ENCODE measurements at places on chromosomes 13 and 19. TPM values are rescaled to one million over a fixed set of nuclear protein-coding genes. Genes with fewer than 3 reads are reported as not detected.

The C19orf85 gene
- total RNA-seq, result not detected

The RYR1 gene
- total RNA-seq, result 6.7 TPM

The ZNF729 gene
- not detected for total RNA-seq

The CBLC gene
- total RNA-seq, result not detected

The LDLR gene
- total RNA-seq, result 45.6 TPM

DNA sequence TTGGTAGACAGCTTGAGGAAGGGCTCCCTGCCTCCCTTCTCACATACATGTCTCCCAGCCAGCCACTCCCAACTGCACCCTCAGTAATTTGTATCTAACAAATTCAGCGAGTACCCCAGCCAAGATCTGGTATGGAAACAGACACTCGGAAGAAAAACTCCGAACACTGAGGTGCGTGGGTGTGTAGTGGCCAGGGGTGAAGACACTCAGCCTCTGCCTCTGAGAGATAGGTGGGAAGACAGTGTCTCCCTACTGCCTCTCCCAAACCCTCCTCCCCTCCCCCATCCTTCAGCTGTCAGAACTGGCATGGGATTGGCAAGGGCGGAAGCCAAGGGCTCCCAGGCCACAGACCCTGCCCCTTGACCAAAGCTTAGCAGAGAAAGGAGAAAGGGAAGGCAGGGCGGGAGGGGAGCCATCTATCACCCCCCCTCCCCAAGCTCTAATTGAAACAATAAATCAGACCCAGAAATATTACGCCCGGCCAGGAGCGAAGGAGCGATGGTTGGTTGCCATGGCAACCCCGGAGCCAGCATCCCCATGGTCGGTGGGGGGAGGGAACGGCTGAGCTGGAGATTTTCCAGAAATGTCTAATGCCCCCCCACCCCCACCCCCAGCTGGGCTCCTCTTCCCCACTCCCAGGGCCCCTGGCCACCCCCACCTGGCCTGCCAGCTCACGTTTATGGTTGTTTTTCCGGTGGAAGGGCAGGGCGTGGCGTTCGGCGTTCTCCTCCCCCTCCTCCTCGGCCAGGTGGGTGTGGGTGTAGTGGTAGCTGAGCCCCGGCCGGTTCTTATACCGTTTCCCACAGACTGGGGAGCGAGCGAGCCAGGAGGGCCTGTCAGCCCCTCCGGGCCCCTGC, 7.0 kb downstream of the DPF1 start:
- H3K27me3 ChIP-seq, result no peaks in the 10 kb centered on the region
- no peak for DNase-seq
- no peaks in the 10 kb centered on the region for H3K36me3 ChIP-seq
- no peaks in the 10 kb centered on the region for H3K4me1 ChIP-seq

DNA sequence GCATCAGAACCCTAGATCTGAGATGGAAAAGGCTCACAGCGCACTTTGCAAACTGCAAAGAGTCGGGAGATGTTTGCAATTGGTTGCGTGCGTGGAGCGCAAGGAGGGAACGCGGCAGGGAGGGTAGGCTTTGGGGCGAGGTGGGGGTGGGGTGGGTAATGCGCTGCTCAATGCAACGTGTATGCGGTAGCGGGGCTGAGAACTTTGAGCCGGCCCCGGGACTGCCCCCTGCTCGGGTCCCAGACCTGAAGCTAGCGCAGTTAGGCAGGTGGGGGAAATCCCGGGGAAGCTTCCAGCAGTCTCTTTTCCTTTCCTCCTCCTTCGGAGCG, 971 bp downstream of the FOSB start:
- H3K27ac ChIP-seq, result peak overlapping the region; percentile 100
- no peaks in the 10 kb centered on the region for H3K36me3 ChIP-seq
- peaks cover 8% of the 10 kb centered on the region for H3K4me1 ChIP-seq
- no peaks in the 10 kb centered on the region for H3K27me3 ChIP-seq
- no peak for DNase-seq
- H3K4me3 ChIP-seq, result peak overlapping the region; percentile 84

- H3K27me3 ChIP-seq, result no peaks in the 10 kb centered on the region
- H3K4me3 ChIP-seq, result no peak overlapping the region
- DNase-seq, result no peak
- no peaks in the 10 kb centered on the region for H3K4me1 ChIP-seq
These were observed 407.6 kb downstream of the TSHZ3 start for GRCh38 chr19:30941591-30941990.

DNA sequence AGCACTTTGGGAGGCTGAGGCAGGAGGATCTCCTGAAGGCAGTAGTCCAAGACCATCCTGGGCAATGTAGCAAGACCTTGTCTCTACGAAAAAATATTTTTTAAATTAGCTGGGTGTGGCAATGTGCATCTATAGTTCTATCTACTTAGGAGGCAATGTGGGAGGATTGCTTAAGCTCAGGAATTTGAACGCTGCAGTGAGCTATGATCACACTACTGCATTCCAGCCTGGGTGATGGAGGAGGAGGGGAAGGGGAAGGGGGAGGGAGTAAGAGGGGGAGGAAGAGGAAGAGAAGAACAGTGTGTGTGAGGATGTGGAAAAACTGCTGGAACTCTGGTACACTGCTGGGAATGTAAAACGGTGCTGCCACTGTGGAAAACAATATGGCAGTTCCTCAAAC, 9.2 kb upstream of the CLIP3 start:
- H3K36me3 ChIP-seq, result no peaks in the 10 kb centered on the region
- no peak overlapping the region for H3K27ac ChIP-seq
- no peak for DNase-seq
- no peaks in the 10 kb centered on the region for H3K4me1 ChIP-seq
- H3K4me3 ChIP-seq, result no peak overlapping the region

DNA sequence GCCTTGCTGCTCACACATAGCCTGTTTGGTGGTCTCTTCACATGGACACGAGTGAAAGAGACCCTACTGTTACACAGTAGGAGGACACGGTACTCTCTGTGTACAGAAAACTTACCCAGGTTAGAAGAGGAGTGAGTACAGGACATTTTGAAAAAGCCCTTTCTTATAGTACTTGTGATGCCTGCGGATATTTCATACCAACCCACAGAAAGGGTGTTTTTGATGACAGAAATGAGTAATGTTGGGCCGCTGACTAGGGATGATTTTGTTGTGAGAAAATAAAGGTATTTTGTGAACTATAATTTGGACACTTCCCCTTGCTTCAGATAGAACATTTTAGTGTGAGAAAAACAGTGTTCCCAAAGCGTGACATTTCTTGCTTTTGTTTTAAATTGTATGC, 18.2 kb downstream of the NUDT15 start:
- H3K4me1 ChIP-seq, result no peaks in the 10 kb centered on the region
- no peak overlapping the region for H3K27ac ChIP-seq
- H3K27me3 ChIP-seq, result no peaks in the 10 kb centered on the region
- no peak overlapping the region for H3K4me3 ChIP-seq

DNA sequence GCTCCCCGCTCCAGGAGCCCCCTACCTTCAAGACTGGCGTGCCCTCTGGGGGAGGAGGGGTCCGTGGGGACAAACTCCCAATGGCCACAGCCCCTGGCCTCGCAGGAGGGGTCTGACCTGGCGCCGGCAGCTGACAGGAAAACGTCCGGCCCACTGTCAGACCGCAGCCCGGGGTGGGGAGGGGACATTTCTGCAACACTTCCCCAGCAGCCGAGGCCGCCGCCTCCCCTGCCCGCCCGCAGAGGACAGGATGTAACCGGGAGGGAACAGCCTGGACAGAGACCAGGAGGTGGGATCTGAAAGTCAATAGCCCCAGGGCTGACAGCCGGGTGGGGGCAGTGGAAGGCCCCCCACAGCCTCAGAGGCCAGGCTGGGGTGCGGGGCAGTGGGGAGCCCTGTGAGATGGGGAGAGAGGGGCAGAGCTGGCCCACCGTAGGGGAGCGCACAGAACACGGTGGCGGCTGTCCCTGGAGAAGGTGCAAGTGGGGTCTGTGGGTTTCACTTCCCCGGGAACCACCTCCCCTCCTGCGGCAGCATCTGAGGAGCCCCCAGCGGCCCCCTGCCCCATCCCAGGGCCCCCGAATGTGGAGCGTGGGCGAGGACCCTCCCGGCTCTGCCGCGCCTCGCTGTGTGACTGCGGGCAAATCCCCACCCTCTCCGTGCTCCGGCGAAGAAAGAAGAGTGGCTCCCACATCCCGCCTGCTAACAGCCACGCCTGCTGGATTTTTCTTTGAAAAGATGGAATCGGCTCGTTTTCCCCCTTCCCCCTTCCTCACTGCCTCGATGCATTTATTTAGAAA, at the start of gene PEAK3:
Gene PEAK3, minus strand, starts transcription at position 114 of the 800 bp plus-strand sequence. CDS start 1,244 bp downstream, outside the sequence.
- H3K4me3 ChIP-seq, result peak within 1 kb of the TSS; percentile 38
- no peak for DNase-seq
- H3K27me3 ChIP-seq, result no peaks in the 10 kb centered on the region
- no peaks in the 10 kb centered on the region for H3K4me1 ChIP-seq
- no peaks in the 10 kb centered on the region for H3K36me3 ChIP-seq

- H3K27me3 ChIP-seq, result no peaks in the 10 kb centered on the region
- no peak overlapping the region for H3K27ac ChIP-seq
- no peaks in the 10 kb centered on the region for H3K36me3 ChIP-seq
- peak; percentile 39 for DNase-seq
These were observed 60.9 kb upstream of the RANBP3 start for GRCh38 chr19:6038634-6039405.

DNA sequence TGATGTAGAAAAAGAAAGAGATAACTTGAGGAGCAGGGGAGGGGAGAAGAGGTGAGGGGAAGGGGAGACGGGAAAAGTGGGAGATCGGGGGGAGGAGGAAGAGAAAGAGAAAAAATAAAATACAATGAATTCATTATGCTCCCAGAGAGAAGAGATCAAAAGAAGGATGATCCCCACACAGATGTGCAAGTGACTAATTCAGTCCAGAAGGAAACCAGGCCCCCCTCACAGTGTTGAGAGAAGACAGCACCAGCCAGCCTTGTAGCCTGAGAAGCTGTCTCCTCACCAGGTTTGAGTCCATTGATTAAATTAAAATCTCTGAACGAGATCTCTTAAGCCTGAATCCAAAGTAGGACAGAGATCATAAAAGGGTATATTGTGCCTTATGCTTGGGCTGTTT, 333.7 kb upstream of the NBEA start:
- no peak overlapping the region for H3K4me3 ChIP-seq
- H3K27me3 ChIP-seq, result no peaks in the 10 kb centered on the region
- no peaks in the 10 kb centered on the region for H3K36me3 ChIP-seq
- no peak for DNase-seq

DNA sequence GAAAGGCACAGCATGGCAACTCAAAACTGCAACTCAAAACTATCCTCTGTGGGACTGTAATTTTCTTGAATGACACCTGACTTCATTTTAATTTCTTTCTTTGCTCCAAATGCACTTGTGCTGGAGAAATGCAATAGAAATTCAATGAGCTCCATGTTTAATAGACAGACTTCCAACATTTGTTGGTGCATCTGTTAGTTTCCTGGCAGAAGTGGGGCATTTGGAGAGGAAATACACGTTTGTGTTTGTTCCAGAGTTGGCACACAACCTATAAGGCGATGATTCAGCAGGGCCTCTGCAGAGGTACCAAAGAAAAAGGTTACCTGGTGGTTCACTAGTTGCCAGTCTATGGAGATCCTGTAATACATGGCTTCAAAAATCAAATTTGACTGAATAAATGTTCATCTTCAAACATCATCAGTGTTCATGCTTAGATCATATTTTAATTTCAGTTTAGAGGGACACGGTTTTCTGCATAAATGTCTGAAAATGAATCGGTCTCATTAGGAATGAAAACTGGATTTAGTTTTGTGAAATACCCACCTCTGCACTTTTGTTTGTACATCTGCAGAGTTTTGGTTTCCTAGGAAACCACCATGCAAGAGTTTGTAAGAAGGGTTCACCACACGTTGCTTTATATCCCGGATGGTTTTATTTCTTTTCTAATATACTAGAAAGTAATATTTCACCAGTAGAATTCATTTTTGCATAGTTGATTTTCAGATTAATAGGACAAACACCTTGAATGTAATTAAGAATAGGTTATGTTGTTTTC, 21.8 kb upstream of the OBI1 start:
- no peak for DNase-seq
- no peak overlapping the region for H3K4me3 ChIP-seq
- no peaks in the 10 kb centered on the region for H3K27me3 ChIP-seq
- H3K4me1 ChIP-seq, result no peaks in the 10 kb centered on the region
- no peaks in the 10 kb centered on the region for H3K36me3 ChIP-seq

DNA sequence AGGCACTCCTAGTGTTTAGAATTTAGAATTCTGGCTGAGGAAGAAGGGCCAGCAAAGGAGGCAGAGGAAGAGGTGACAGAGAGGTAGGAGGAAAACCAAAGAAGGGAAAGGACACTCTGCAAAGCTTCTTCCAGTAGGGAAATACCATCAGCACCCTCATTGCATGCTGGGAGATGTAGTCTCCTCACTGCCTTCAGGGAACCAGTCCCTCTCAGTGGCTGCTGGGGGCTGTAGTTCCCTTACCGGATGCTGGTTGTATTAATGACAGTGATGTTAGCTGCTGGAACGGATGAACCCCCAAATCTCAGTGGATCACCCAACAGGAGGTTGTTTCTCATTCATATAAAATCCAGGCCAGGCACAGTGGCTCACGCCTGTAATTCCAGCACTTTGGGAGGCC, 10.1 kb downstream of the GRIN2D start:
- H3K27ac ChIP-seq, result no peak overlapping the region
- no peak for DNase-seq
- H3K27me3 ChIP-seq, result no peaks in the 10 kb centered on the region
- no peaks in the 10 kb centered on the region for H3K36me3 ChIP-seq

DNA sequence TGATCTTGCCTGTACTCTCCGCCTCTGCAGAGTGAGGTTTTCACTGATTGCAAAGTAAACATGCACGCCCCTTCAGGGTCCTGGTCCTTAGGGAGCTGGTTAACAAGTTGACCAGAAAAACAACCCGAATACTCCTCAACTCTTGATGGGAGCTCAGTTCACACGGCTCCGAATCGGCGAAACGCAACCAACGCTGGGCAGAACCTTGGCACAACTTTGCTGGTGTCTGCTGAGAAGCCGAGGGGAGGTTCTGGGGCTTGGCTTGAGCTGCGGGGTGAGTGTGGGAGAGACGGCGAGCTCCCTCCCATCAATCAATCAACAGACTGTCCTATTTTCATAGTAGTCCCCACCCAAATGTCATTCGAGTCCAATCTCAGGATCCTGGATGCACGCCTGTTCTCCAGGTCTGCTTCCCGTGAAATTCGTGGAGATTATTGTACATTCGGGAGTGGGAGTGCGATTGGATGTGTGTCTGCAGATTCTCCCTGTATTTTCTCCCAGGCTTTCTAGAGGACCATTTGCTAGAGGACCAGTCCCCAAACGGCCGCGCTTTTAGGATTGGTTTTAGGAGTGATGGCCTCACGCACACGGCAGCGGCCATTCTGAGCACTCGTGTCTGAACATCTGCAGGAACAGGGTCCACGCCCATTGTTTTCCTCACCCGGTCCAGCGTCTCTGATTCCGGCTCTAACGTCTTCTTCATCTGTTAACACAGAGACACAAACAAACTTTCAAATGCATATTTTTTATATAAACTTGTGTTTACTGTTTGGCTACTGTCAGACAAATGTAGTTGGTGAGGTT, 51.6 kb upstream of the F7 start:
- no peak for DNase-seq
- no peaks in the 10 kb centered on the region for H3K27me3 ChIP-seq
- H3K36me3 ChIP-seq, result no peaks in the 10 kb centered on the region
- no peak overlapping the region for H3K4me3 ChIP-seq

- no peak overlapping the region for H3K4me3 ChIP-seq
- no peaks in the 10 kb centered on the region for H3K27me3 ChIP-seq
- DNase-seq, result no peak
- H3K36me3 ChIP-seq, result no peaks in the 10 kb centered on the region
- no peaks in the 10 kb centered on the region for H3K4me1 ChIP-seq
- H3K27ac ChIP-seq, result no peak overlapping the region
These were observed 211.9 kb downstream of the FGF9 start for GRCh38 chr13:21882766-21883165.

- no peak overlapping the region for H3K27ac ChIP-seq
- H3K4me3 ChIP-seq, result peak overlapping the region; percentile 56
- H3K36me3 ChIP-seq, result no peaks in the 10 kb centered on the region
- H3K4me1 ChIP-seq, result no peaks in the 10 kb centered on the region
- DNase-seq, result no peak
These were observed 386 bp downstream of the VAV1 start for GRCh38 chr19:6772866-6773322.

All from breast epithelium (tissue), 4 donors.